ENCODE measurements at places on chromosomes 3 and 15. TPM values are rescaled to one million over a fixed set of nuclear protein-coding genes. Genes with fewer than 3 reads are reported as not detected.

Gene GCNT3
- total RNA-seq: not detected

Gene MEX3B
- 5.8 TPM for total RNA-seq

Gene ANKRD63
- total RNA-seq: not detected

Gene SENP2
- total RNA-seq: 39.0 TPM

Gene NDUFB5
- 133 TPM for total RNA-seq

Gene CSK
- total RNA-seq: 34.8 TPM

Gene CLDN18
- total RNA-seq: not detected

Gene PPCDC
- 18.2 TPM for total RNA-seq

Gene RASGRP1
- total RNA-seq: under 0.01 TPM

Gene TAGLN3
- total RNA-seq: not detected

Gene SPSB4
- total RNA-seq: under 0.01 TPM

Gene SHC4
- total RNA-seq: 0.15 TPM

Gene HHLA2
- total RNA-seq: not detected

Gene BCHE
- total RNA-seq: 36.5 TPM

Gene PPM1M
- 12.3 TPM for total RNA-seq

Gene LXN
- 126 TPM for total RNA-seq

Gene ARPP21
- not detected for total RNA-seq

Gene CD200R1
- total RNA-seq: not detected

Gene OXTR
- under 0.01 TPM for total RNA-seq

Gene RARRES1
- total RNA-seq: 1.1 TPM

Gene DUOXA2
- not detected for total RNA-seq

Gene LTK
- total RNA-seq: under 0.01 TPM

Gene SEC62
- 33.5 TPM for total RNA-seq

Gene THSD4
- 23.1 TPM for total RNA-seq

Gene BBS4
- total RNA-seq: 11.6 TPM

Gene GPR156
- under 0.01 TPM for total RNA-seq

Gene OR5H14
- total RNA-seq: not detected

Gene SLC12A8
- 0.65 TPM for total RNA-seq

Data from epithelial cell of umbilical artery (primary cell).